ENCODE measurements at places on chromosomes 5 and 9. TPM values are rescaled to one million over a fixed set of nuclear protein-coding genes. Genes with fewer than 3 reads are reported as not detected.
A peak's percentile ranks its signal among the peaks of the same experiment; 100 is the strongest.

- DNase-seq: no peak
- H3K4me1 ChIP-seq: no peaks in the 10 kb centered on the region
- no peaks in the 10 kb centered on the region for H3K36me3 ChIP-seq
- peaks cover 10% of the 10 kb centered on the region for H3K27me3 ChIP-seq
- H3K4me3 ChIP-seq: no peak overlapping the region
Measured at GRCh38 chr5:169880012-169880663, 100.2 kb downstream of the INSYN2B start.

DNA sequence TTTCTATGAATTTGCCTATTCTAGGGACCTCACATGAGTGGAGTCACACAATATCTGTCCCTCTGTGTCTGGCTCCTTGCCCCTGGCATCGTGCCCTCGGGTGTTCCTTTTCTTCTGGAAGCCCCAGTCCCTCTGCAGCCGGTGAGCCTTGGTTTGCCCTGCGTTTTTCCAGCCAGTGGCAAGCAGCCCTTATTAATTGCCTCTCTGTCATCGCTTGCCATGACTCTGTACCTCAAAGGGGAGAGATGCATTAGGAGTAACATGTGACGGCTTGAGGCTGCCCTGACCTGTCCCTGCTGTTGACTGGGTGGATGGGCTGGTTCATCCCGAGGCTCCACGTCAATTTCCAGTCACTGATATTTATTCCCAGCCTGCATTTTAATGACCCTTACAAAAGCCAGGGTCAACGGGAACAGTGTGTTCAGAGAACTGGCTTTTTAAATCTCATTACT, 87.3 kb downstream of the CFAP90 start:
- no peak overlapping the region for H3K27ac ChIP-seq
- H3K36me3 ChIP-seq: no peaks in the 10 kb centered on the region
- no peaks in the 10 kb centered on the region for H3K27me3 ChIP-seq

DNA sequence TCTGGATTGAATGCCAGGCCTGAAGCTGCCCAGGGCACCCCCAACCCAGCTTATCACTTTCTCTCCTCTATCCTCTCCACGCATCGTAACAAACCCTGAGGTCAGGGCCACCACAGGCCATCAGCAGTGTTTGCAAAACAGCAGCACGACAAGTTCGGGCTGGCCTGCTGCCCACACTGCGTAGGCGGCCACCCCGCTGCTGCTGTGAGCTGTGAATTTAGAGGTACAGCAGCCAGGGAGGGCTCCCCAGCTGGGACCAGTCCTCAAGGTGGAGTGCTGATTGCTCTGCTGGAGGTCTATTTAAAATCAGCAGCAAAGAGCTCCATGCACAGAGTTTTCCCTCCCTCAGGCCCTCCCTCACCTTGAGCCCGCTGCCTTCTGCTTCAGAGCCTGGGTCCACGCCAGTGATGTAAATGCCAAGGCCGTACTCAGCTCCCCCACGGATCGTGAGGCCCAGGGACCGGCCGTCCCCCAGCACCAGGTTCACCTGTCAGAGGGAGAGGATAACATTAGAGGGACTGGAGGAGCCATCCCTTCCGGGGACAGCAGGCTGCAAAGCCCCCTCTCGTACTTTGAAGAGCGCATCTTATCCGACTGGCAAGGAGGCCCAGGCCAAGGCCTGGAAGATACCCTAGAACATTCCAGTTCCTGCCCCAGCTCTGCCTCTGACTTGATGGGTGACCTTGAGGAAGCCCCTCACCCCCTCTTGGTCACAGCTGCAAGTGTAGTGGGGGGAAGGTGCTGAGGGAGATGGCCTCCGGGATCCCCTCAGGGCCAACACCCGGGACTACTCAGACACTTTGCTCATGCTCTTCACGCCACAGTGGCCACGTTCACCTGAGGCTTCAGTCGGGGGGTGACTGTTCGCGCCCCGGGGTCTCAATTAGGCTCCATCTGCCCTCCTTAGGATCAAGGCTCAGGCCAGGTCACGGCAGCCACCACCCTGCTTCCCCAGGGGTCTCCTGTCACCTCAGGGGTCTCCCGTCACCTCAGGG, 39.1 kb downstream of the WHRN start:
- DNase-seq: peak; percentile 42
- no peak overlapping the region for H3K4me3 ChIP-seq
- no peaks in the 10 kb centered on the region for H3K27me3 ChIP-seq

DNA sequence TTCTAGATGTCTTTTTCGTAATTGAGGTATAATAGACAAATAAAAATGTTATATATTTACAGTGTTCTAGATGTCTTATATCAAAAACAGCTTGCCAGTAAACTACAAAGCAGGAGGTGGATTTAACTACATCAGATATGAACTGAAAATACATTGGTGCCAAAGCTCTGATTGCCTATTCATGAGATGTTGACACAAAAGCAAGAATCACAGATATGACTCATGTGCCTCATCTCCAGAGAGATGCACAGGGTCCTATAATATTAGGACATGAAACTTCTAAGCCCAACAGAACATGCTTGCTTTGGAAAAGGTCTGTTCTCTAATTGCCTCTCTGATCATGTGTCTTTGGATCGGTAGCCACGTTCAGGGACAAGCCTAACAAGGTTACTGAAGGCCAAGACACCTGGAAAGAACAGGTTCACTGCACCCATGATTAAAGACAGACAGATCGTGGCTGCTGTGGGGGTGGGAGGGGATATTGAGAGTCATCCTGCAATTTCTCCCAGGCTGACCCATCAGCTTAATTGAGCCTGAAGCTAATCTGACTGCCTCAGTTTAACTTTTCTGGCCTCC, 16.8 kb downstream of the ABCA1 start:
- DNase-seq: no peak
- peak overlapping the region; percentile 76 for H3K27ac ChIP-seq
- no peaks in the 10 kb centered on the region for H3K36me3 ChIP-seq
- peaks cover 15% of the 10 kb centered on the region for H3K4me1 ChIP-seq
- H3K4me3 ChIP-seq: no peak overlapping the region

The NEUROG1 gene
- not detected for total RNA-seq

The SLC31A2 gene
- 28.5 TPM for total RNA-seq

GRCh38 chr9:116390303-116391228, 237.0 kb downstream of the PAPPA start:
- no peak overlapping the region for H3K27ac ChIP-seq
- no peaks in the 10 kb centered on the region for H3K4me1 ChIP-seq
- no peak for DNase-seq
- H3K27me3 ChIP-seq: no peaks in the 10 kb centered on the region

The SHOC1 gene
- total RNA-seq: not detected

GRCh38 chr5:103256178-103256577, 2.4 kb upstream of the MACIR start:
- DNase-seq: no peak
- H3K36me3 ChIP-seq: no peaks in the 10 kb centered on the region
- no peak overlapping the region for H3K27ac ChIP-seq

GRCh38 chr5:40223884-40224402, 455.8 kb upstream of the PTGER4 start:
- H3K4me1 ChIP-seq: no peaks in the 10 kb centered on the region
- no peak for DNase-seq
- H3K36me3 ChIP-seq: no peaks in the 10 kb centered on the region
- no peaks in the 10 kb centered on the region for H3K27me3 ChIP-seq
- H3K27ac ChIP-seq: no peak overlapping the region

The CTXN3 gene
- total RNA-seq: not detected

GRCh38 chr9:8917956-8918739, 1118.6 kb upstream of the DMAC1 start:
- no peaks in the 10 kb centered on the region for H3K36me3 ChIP-seq
- H3K27me3 ChIP-seq: no peaks in the 10 kb centered on the region
- no peaks in the 10 kb centered on the region for H3K4me1 ChIP-seq
- no peak overlapping the region for H3K27ac ChIP-seq
- no peak overlapping the region for H3K4me3 ChIP-seq
- no peak for DNase-seq

DNA sequence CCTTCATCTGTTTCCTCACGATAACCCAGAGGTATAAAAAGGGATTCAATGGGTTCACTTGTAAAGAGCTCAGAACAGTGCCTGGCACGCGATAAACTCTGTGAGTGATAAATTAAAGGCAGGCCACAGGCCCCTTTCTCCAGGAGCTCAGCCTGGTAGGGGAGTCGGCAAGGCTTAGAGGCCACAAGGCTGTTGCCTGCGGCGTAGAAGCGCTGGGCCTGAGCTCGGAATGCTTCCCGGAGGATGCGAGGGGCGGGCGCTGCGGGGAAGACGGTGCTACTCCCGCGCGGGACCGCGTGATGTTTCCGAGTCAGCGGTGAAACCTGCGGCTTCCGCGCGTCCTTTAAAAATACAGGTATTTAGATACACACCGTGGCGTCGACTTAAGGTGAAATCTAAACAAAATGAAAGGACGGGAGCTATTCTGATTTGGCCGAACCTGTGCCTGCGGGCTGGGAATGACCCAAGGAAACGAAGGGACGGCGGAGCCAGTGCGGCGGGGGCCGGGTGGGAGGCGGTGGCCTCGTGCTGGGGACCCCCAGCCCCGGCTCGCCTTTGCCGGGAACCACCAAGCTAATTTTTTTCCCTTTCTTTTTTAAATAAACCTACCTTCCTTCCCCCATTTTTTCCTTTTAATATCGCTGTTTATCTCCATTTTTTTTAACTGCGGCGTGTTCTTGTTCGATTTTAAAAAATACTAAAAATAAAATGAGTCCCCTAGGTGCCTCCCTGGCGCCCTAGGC, 6.2 kb downstream of the NKX2-5 start:
- H3K4me1 ChIP-seq: peaks cover 6% of the 10 kb centered on the region
- DNase-seq: no peak
- peaks cover 8% of the 10 kb centered on the region for H3K27me3 ChIP-seq
- no peak overlapping the region for H3K27ac ChIP-seq
- H3K36me3 ChIP-seq: no peaks in the 10 kb centered on the region
- H3K4me3 ChIP-seq: no peak overlapping the region

GRCh38 chr5:174195517-174195916, 150.0 kb downstream of the NSG2 start:
- no peaks in the 10 kb centered on the region for H3K4me1 ChIP-seq
- H3K27me3 ChIP-seq: no peaks in the 10 kb centered on the region
- H3K27ac ChIP-seq: no peak overlapping the region
- H3K36me3 ChIP-seq: no peaks in the 10 kb centered on the region

DNA sequence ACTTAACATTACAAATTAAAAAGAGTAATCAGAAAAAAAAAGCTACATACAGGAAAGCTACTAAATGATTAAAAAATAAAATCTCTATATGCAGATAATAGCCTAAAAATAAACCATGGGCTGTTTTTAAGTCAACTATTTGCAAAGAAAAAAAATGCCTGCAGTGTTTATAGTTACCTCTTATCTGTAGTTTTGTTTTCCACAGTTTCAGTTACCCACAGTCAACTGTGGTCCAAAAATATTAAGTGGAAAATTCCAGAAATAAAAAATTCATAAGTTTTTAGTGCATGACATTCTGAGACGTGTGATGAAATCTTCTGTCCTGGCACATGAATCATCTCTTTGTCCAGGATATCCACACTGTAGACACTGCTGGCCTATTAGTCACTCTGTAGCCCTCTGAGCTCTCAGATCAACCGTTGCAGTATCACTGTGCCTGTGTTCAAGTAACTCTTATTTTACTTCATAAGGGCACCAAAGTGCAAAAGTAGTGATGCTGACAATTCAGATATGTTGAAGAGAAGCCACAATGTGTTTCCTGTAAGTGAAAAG, 59.2 kb downstream of the PRELID2 start:
- no peaks in the 10 kb centered on the region for H3K4me1 ChIP-seq
- no peak for DNase-seq
- no peaks in the 10 kb centered on the region for H3K36me3 ChIP-seq
- no peaks in the 10 kb centered on the region for H3K27me3 ChIP-seq
- H3K4me3 ChIP-seq: no peak overlapping the region

Measured in liver (tissue), 10 donors.